Stimulated activated CD4-positive, alpha-beta T cell treated with anti-CD3 and anti-CD28 coated beads, Interleukin-12 subunit alpha, Interleukin-12 subunit beta, amount 100 ng/mL, for 48 hours (primary cell): ENCODE measurements at places on chromosomes 3 and 15.

DNA sequence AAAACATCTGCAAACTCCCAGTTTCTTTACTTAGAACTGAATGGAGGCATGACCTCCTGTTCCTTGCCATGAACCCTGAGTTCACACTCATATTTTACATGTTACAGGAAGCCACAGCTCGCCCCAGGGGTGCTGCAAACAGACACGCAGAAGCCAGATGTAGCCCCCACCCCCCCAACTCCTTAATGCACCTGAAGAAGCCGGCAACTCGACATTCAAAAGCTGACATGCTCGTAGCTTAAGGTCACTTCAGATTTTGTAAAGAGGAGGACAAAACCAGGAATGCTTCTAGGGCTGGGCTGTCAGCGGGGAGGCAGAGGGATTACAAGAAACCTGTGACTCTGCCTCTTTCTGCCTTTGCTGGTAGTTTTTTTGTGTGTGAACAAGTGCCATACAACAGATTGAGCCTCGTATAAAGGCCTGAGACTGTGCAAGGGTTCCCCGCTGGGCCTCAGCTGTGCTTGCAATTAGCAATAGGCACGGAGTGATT is 42.0 kb upstream of the FEZF2 start:
- no peak for DNase-seq

DNA sequence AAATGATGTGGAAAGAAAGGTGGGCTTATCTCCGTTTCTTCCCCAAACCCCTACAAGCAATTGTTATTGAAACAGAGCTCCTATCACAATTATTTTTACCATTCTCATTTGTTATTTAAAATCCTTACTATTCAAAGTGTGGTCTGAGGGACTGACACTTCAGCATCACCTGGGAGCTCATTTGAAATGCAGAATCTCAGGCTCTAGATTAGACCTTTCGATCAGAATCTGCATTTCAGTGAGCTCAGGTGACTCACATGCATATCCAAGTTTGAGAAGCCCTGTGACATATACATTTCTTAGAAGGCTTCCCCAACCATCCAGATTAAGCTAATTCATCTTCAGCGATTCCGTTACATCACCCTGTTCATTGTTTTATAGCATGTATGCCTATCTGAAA is 145.0 kb downstream of the KCNH8 start:
- no peak for DNase-seq

- DNase-seq: no peak
Observed at GRCh38 chr3:45741742-45742460, 52.7 kb downstream of the SACM1L start.

- no peak for DNase-seq
Observed at GRCh38 chr3:167992381-167992780, 103.3 kb downstream of the GOLIM4 start.

GRCh38 chr15:98177966-98178592 is 217.6 kb downstream of the ARRDC4 start:
- DNase-seq: peak; percentile 27
